ENCODE measurements at places on chromosomes 5 and 9.

DNA sequence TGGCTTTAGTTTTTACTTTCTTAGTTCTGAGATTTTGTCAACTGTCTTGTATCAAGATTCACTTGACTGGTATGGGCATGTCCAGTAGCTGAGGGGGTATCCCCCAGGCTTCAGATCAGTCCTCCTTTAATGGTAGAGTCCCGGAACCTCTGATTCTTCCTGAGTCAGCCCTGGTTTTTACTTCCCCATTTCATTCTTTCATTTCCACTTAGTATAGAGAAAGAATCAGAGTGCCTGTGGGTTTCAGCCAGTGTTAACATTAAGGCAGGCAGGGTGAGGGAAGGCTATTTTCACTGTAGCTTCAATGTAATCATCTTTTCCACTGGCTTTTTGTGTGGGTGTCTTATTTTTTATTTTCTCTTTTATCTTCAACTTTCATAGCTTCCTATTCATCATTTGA is 8.3 kb upstream of the COMMD10 start:
- no peak for DNase-seq

DNA sequence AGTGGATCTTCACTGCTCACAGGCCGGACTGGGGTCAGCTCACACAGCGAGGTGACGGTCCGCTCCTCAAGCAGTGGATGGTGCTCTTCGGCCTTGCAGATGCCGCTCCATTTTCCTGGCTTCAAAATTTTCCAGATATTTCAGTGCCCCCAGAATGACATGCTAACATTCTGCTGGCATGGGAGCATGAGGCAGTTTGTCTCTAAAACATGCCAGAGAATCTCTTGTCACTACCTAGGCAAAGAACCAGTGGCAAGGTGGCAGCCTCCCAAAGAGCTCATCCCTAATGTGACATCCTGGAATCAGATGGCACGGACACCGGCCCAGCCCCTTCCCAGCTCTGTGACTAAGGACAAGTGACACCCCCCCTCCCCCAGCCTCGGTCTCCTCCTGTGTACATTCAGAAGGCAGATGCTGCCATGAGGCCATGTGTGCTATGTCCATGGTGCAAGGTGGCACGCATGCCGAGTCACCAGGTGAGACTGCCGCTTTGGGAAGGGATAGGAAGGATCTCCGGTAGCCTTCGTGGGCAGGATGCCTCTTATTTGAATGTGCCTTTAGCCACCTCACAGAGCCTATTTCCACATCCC is 2.7 kb downstream of the S1PR3 start:
- DNase-seq, result no peak

- DNase-seq, result no peak
These were observed 112.4 kb upstream of the CTSL start for GRCh38 chr9:87613265-87614111.

GRCh38 chr5:99866740-99867139 is 668.4 kb upstream of the FAM174A start:
- DNase-seq, result no peak

DNA sequence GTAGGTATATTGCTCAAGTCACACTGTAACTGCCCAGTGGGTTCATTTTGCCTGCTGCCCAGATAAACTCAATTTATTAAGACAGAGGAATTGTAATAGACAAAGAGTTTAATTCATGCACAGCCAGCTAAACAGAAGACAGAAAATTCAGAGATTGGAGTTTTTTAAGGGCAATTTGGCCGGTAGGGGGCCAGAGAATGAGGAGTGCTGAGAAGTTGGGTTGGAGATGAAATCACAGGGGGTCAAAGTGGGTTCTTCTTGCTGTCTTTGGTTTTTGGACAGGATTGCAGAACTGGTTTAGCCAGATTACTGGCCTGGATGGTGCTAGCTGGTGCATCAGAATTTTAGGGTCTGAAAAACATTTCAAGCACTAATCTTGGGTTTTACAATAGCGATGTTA is 20.7 kb upstream of the IL33 start:
- DNase-seq, result peak; percentile 6

DNA sequence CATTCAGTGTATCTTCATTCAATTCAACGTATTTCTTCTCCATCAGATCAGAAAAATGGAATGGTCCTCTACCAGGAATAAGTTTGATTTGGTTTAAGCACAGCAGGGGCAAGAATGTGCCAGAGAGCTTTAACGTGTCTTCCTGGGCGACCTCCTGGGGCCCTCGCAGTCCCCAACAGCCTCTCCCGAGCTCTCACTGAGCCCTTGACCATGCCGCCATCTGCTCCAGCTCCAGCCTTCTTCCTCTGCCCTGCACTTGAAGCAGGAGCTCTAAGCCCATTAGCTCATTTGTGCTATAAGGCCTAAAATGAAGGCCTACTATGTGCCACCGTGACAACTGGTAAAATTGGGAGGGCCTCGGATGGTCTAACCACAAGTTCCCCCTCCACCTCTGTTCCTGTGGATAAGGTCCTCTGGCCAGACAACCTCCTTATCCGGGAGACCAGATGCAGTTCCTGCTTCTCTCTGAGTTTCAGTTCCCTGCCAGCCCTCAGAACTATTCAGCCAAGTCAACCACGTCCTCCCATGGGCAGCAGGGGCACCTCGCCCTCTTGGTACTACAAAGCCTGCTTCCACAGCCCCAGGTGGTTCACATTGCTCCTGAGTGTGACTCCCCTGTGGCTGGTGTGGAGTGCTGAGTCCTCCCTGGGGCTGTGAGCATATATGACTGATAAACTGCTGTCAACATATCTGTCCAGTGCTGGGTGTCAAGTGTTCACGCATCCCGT is 35.8 kb downstream of the C5orf15 start:
- no peak for DNase-seq

DNA sequence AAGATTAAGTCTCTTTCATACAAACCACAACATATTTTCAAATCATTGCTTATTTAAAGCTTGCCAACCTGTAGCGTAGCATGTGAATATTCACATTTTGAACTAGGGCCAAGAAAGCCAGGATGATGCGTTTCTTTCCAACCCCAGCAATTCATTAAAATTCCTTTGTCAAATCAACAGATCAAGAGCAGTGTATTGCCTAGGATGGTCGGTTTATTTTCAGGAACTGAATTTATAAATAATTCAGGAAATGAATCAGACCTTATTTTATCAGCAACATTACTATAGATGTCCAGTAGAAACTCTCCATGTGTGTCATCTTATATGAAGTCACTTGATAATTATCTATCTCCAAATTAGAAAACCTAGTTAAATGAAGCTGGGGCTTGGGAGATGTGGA is 13.2 kb upstream of the AUH start:
- DNase-seq, result no peak

DNA sequence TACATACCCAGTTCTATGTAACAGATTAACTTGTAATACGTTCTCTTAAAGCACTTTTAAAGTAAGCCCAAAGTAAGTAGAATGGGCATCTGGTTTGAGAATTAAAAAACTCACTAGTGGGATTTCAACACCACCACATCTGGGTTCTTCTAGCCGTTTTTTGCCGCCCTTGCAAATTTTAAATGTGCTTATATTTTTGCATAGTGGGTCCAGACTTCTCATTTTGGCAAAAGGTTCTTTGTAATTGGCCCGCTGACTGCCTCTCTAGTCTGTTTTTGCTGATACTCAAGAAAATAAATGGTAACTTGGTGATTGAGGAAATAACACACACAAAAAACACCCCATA is 582 bp upstream of the FBXO4 start:
- DNase-seq, result no peak

- no peak for DNase-seq
These were observed 208.0 kb upstream of the TRIM32 start for GRCh38 chr9:116479056-116479544.

DNA sequence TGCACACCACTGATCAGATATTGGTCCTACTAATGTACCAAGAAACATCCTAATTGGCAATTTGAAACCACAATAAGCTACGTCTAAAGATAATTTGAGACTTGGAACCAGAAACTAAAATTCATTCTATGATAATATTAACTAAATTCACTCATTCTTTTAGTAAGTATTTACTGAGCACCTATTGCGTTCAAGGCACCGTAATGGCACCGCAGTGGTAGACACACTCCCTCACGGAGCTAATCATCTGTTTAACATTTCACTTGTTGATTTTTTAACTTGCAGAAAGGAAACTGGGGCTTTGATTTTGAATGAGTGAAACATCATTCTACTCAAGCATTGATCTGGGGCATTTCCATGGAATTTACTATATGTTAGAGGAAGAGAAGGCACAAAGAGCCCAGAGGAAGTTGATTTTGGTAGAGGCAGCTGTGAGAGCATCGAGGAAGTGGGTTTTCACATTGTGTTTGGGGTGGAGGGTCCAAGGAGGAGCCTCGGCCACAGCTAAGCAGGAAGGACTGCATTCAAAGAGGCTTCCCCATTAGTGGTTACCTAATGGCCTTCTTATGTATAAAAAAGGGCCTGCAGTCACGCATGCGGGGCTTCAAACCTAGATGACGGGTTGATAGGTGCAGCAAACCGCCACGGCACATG is 7.1 kb downstream of the RAPGEF1 start:
- DNase-seq, result no peak

DNA sequence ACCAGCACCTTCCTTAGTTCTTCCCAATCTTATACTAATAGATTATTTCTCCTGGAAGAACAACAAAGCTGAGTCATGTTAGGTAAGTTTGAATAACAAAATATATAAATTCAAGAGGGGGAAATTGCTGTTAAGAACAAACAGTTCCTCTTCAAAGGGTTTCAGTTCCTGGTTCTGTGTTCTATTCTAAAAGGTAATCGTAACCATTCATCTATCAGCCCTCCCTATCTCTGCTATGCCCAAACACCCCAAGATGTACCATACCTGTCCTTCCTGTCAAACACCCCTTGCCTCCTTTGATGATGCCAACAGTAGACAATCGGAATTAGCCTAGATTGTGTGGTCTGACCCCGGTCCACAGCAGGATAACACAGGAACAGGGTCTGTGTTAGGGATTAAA is 4.2 kb upstream of the RNF180 start:
- no peak for DNase-seq

DNA sequence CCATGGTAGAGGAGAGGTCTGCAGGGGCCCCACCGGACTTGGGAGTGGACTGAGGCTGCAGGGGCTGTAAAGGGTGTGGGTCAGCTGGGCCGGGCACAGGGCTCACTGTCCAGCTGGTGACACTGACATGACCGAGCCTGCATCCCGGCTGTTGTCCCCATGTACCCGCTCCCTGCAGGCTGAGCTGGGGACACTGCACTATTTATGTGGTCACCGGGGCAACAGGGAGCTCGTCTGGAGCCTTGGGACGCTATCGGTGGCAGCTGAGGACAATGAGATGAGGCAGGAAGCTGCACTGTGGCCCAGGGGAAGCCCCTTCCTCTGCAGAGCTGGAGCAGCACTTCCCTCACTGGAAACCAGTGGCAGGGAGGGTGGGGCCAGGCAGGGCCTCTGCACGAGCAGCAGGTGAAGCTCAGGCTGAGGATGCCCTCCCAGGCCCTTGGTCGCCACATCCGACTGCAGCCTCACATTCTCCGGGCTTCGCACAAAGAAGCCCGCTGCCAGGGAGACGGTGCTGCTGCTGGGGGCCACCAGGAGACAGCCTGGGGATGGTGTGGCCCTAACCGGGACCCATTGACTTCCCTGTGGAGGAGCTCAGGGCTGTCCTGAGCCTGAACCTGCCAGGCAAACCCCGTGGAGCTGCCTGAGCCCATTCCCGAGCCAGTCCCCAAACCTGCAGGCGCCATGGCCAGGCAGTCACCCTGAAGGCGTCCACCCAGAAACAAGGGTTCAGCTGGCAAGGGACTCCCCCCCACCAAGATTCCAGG is 26.4 kb downstream of the ZDHHC11B start:
- DNase-seq, result peak; percentile 59

DNA sequence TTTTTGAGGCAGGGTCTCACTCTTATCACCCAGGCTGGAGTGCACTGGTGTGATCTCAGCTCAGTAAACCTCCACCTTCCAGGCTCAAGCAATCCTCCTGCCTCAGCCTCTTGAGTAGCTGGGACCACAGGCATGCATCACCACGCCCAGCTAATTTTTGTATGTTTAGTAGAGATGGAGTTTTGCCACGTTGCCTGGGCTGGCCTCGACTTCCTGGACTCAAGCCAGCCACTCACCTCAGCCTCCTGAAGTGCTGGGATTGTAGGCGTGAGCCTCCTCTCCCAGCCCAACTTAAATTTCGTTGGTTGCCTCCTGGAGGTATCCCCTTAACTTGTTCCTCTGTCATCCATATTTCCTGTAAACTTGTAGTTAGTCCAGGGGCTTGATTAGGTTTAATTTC is 47.2 kb downstream of the RAB24 start:
- DNase-seq, result no peak

DNA sequence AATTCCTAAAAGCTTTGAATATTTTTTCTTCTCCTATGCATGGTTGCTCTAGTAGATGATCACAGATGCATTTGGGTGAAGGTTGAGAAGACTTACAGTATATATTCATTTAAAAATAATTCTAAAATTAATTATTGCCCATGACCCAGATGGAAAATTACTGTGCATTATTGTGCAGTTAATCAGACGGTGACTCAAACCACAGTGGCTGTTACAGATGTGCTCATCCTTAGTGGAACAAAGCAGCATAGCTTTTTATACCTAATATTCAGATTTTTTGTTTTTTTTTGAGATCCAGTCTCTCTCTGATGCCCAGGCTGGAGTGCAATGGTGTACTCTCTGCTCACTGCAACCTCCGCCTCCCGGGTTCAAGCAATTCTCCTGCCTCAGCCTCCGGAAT is 10.7 kb downstream of the OR2V1 start:
- no peak for DNase-seq

DNA sequence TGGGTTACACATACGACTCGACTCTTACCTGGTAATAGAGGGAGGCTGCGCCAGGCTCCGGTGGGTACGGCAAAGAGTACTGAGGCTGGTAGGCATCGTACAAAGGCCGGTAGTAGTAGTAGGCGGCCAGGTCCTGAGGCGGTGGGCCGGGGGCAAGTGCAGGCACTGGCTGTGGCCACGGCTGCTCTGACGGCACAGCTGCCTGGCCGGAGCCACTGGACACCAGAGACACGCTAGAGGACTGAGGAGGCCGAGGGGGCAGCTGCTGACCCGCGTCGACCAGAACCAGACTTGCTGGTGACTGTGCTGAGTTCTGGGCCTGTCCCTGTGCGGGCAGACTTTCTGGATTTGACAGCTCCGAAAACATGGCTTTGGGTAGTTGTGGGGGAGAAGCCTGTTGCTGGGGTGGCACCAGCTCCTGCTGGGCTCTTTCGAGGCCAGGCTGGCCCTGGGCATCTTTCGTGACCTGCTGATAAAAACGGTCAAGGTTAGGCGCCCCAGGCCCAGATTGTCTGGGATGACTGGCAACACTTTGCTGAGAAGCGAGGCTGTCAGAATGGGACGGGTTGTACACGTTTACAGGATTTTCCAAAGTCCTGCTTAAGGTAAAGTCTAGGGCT is 8.7 kb downstream of the SEC16A start:
- no peak for DNase-seq

DNA sequence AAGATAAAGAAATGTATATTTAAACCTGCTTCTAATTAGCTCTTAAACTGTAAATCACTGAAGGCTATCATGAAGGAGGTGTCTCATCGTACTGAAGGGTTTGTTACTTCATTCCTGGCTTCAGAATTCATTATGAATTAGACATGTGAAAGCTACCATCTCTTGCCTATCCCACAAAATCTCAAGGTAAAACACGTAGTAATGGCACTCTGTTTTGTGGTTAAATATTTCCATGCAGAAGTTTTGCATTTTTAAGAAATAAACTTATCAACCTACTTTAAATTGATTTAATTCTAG is 490.7 kb upstream of the NUDT12 start:
- DNase-seq, result no peak

GRCh38 chr9:95406121-95406520 is 88.6 kb upstream of the FANCC start:
- DNase-seq, result no peak

- no peak for DNase-seq
These were observed 215.3 kb upstream of the FBXL7 start for GRCh38 chr5:15284706-15285105.

GRCh38 chr5:122921826-122922225 is 76.4 kb downstream of the SNX24 start:
- no peak for DNase-seq

GRCh38 chr9:82021198-82021597 is 32.6 kb downstream of the SPATA31D1 start:
- DNase-seq, result no peak

All from nephron progenitor cell (in vitro differentiated cells).